RPMI8226 (cell line): ENCODE measurements at places on chromosomes 6 and 20.

DNA sequence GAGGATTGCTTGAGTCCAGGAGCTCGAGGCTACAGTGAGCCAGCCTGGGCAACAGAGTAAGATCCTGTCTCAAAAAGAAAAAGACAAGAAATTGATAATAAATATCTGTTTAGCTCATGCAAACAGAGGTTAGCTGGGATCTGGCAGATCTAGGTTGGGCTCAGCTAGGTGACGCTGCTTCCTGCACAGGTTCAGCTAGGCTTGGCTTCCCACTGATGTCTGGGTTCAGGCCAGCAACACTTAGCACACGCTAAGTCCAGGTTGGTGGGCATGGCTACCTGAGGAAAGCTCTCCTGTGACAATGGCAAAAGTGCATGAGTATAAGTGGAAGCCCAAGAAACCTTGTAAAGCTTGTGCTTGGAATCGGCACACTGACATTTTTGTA lies 48.7 kb downstream of the RIN2 start:
- no peak for DNase-seq

DNA sequence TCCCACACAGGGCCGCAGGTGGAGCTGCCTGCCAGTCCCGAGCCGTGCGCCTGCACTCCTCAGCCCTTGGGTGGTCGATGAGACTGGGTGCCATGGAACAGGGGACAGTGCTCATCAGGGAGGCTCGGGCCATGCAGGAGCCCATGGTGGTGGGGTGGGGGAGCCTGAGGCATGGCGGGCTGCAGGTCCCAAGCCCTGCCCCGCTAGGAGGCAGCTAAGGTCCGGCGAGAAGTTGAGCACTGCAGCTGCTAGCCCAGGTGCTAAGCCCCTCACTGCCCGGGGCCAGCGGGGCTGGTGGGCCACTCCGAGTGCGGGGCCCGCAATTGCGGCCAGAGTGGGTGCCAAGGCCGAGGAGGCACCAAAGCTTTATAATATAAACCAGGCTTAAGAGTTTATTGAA lies 479.7 kb downstream of the MMUT start:
- DNase-seq = no peak

DNA sequence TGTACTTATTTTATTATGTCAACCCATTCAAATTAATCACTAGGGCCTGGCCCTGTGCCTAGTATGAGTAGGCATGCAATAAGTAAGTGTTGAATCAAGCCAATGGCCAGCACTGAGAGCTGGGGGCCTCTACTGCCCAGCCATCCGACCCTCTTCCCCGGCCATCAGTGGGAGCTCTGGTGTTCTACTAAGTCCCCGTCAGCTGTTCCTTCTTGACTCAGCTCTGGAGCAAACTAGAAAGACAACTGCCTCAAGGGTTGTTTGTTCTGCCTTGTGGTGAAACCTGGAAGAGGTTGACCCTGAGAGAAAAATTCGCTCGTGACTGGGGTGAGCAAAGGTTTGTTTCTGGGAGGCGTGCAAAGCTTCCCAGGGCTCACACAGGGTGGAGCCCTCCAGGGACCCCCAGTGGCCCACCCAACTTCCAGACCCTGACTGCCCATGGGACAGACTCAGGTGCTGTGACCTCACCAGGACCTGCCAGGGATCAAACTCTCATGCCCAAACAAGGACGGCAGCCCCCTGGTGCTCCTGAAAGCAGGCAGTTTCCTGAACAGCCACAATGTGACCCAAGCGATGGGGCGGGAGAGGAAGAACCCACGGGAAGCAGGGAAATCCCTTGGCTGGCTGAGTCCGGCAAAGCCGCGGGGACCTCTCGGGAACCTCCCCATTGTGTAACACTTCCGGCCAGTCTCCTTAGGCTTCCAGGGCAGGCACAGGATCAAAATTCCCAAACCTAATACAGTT lies 50.4 kb downstream of the BANF2 start:
- DNase-seq = no peak

GRCh38 chr6:114714836-114715507 lies 372.1 kb upstream of the HS3ST5 start:
- DNase-seq = no peak

DNA sequence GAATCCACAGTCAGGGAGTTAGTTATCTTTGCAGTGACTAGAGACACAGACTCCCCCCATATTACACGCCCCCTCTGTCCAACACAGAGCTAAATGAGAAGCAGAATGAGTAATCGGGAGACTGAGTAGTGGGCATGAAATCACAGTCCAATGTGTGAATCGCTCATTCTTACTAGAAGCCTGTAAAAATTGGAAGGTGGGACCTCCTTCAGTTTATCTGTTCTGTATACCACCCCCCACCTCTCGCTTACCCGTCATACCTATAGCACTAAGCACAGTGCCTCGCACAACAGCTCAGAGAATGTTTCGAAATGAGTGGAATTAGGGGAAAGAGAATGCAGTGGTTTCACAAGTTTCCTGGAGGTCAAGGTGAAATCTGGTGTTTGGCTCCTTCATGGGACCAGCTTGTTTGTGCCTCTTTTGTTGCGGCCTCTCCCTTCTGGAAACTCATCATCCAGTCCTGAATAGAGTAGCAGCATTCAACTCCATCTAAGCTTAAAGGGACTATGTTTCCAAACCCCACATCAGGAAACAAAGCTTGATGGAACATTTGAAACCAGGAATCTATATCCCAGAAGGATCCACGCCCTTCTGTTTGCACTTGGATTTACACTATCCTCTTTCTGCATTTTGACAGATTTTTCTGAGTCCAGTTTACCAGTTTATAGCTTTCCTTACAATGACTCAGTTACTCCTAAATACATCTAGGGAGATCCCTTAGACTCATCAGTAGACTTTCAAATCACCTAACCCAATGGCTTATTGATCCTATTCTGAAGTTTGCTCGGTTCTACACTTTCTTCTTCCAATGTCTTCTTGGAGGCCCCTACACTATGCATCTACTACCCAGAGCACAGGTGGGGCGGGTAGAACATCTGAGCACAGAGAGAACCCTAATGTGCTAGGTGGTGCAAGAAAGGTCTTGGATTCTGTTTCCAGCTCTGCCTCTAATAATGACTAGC lies 59.2 kb upstream of the PIM1 start:
- DNase-seq = no peak

DNA sequence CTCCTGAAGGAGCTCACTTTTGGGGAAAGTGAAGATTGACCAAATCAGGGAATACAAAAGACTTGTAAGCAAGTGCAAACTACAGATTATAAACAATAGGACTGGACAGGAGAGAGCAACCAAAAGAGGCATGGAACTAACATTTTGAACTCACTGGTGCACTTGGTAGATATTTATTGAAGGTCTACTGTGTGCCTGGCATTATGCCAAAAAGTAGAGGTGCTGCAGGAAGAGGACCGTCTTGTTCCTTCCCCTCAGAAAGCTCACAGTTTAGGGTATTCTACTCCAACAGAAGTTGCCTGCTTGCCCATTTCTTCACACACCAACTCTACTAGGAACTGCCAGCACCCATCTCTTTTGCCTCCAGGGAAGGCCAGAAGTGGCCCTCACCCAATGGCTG lies 10.0 kb upstream of the TSHZ2 start:
- DNase-seq = no peak

DNA sequence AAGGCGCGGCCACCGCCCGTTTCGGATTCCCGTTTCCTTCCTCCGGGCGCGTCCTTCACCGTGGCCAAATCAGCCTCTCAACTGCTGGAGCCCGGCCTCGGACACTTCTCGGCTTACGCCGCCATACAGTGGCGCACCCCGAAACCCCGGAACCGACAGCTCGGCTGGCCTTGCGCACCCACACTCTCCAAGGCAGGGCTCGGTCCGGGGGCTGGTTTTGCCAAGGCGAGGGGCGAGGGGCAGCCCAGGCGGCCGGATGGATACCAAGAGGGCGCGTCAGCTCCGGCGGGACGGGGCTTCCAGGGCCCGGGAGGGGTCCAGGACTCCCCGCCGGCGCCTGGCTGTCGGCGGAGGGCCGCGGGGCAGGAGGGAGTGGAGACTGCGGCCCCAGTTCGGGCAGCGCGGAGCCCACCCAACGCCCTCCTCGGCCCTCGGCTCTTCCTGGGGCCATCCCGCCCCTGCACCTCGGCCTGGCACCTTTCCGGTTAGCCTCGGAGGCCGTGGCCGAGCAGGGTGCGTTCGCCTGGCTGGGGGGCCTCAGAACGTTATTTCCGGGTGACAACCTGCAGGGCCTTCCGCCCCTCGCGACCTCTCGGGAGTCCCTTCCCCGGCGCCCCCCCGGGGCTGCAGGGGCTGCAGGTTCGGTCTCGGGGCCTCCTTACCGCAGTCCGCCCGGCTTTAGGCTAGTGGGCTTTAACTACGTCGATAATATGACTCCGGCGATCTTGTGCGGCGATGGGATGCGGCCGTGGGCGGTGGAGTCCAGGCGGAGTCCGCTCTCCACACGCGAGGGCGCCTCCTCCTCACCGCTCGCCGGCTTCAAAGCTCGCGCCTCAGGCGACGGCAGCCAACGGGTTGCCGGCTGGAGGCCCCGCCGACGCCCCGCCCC lies 697 bp upstream of the CEP43 start:
- DNase-seq = peak; percentile 10

GRCh38 chr20:45813006-45813340 lies 529 bp downstream of the UBE2C start:
- DNase-seq = no peak

GRCh38 chr6:113009682-113010081 lies 662.6 kb downstream of the RFPL4B start:
- no peak for DNase-seq

DNA sequence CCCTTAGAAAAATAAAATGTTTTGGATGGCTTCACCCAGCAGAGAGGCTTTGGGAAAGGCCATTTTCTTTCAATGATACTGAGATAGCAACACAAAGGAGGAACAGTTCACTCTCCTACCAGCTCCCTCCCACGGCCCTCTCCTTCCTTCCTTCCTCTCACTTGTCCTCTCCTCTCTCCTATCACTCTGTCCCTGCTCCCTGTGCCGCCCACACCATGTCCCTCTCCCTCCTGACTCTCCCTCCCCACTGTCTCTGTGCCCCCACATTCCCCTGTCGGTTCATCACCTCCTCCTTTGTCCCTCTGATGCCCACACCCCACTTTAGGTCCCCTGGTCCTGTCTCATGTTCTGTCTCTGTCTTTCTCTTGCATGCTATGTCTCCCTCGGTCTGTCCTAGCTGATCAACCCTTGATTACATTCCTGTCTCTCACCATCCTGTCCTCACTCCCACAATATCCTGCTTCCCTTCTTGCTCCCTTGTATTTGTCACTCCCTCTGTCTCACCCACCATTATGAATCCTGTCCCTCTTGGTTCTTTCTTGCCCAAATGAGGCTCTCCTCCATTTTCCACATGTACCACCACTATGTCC lies 30.1 kb downstream of the ELMO2 start:
- no peak for DNase-seq

GRCh38 chr6:10685092-10685915 lies 9.1 kb downstream of the C6orf52 start:
- DNase-seq = no peak

- no peak for DNase-seq
Observed at GRCh38 chr6:30654798-30655742, 8.1 kb downstream of the C6orf136 start.

- no peak for DNase-seq
Observed at GRCh38 chr20:61611401-61612180, 359.5 kb downstream of the CDH4 start.

- peak; percentile 51 for DNase-seq
Observed at GRCh38 chr20:38304845-38305447, 990 bp downstream of the BPI start.

GRCh38 chr6:11141295-11141694 lies 29.8 kb upstream of the ERVFRD-1 start:
- DNase-seq = no peak

- peak; percentile 61 for DNase-seq
Observed at GRCh38 chr6:149239573-149240209, 77.8 kb upstream of the TAB2 start.

GRCh38 chr20:24589815-24590177 lies 120.4 kb downstream of the SYNDIG1 start:
- no peak for DNase-seq

- DNase-seq = no peak
Observed at GRCh38 chr6:167116109-167116837, 6.6 kb upstream of the CCR6 start.

GRCh38 chr20:10250902-10251301 lies 32.3 kb downstream of the SNAP25 start:
- DNase-seq = no peak

- DNase-seq = no peak
Observed at GRCh38 chr6:111773501-111774345, 99.5 kb downstream of the FYN start.

DNA sequence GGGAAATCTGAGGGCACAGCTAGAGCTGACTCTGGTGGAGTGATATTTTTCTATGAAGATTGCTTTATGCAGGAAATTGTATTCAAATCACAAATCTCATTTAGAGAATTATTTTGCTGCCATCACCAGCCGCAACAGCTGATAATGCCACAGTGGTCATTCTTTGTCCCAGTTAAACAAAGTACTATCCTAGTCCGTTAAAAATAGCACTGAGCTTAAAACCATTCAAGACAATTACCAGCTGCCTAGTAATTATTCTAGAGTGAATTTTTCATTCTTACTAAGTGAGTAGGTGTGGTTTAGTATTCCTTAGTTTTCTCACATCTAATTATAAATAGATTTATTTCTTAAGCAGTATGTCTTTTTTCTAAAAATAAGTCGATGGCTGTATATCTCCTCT lies 190.5 kb downstream of the SLC35F1 start:
- DNase-seq = no peak

GRCh38 chr6:109102762-109103161 lies 7.5 kb downstream of the CEP57L1 start:
- no peak for DNase-seq

DNA sequence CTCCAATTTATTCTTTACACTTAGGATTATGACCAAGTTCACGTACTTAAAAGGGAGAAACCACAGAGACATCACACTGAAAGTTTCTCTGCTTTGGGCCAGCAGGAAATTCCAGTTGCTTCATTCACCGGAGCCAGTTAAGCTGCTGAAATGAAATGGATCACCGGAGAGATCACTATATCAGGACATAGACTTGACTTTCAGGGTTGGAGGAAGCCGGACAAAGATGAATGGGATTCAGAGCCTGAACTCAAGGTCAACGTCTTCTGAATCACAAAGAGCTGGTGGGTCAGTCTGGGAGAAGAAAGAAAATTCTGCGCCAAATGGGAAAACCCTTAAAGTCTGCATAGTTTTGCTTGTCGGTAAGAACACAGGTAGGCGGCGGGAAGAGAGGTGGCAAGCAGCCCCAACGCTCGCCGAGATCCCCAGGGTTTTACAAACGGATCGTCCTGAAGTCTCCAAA lies 81.9 kb upstream of the CCDC28A start:
- no peak for DNase-seq

GRCh38 chr6:132814716-132815570 lies 574 bp downstream of the RPS12 start:
- DNase-seq = no peak

- peak; percentile 87 for DNase-seq
Observed at GRCh38 chr20:46568570-46569129, 18.2 kb upstream of the OCSTAMP start.

DNA sequence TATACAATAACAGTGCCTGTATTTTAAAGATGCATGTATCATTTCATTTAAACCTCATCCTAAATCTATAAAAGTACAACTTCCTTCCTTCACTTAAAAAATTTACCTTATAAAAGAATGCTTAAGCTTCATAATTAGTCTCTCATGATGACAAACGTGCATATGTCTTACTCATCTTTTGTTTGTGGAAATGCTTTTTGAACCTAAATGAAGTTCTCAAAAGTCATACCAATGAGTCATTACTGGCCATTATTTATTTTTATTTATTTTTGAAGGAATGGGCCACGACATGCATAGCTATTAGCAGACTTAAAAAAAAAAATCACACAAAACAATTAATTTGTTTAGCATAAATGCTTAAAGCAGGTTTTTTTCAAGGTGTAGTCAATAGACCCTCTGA lies 3.7 kb downstream of the TFB1M start:
- DNase-seq = no peak

GRCh38 chr6:158468666-158469065 lies 91.2 kb upstream of the TMEM181 start:
- DNase-seq = no peak

GRCh38 chr20:63775096-63775978 lies 35.8 kb downstream of the SLC2A4RG start:
- DNase-seq = no peak
